M059J (cell line): ENCODE measurements at places on chromosomes 7 and 10. TPM values are rescaled to one million over a fixed set of nuclear protein-coding genes. Genes with fewer than 3 reads are reported as not detected.

DNA sequence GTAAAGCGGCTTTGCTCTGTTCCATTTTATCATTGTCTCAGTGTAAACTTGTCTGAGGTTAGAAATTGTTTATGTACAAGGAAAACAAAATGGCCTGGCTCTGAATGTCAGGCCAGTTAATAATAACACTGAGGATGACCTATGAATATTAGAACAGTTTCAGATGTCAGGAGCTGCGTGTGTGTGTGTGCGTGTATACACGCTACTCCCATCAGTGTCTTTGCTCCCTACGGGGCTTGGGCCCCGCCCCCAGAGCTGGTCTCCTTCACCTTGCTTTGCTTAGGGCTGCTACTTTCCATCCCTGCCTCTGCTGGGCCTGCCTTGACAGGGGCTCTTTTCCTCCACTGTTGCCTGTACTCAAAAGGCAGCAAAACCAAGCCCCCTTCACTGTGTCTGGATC, 142.3 kb upstream of the BET1 start:
- peak; percentile 49 for DNase-seq

GRCh38 chr10:65793738-65794425, 1132.0 kb upstream of the LRRTM3 start:
- DNase-seq = no peak

DNA sequence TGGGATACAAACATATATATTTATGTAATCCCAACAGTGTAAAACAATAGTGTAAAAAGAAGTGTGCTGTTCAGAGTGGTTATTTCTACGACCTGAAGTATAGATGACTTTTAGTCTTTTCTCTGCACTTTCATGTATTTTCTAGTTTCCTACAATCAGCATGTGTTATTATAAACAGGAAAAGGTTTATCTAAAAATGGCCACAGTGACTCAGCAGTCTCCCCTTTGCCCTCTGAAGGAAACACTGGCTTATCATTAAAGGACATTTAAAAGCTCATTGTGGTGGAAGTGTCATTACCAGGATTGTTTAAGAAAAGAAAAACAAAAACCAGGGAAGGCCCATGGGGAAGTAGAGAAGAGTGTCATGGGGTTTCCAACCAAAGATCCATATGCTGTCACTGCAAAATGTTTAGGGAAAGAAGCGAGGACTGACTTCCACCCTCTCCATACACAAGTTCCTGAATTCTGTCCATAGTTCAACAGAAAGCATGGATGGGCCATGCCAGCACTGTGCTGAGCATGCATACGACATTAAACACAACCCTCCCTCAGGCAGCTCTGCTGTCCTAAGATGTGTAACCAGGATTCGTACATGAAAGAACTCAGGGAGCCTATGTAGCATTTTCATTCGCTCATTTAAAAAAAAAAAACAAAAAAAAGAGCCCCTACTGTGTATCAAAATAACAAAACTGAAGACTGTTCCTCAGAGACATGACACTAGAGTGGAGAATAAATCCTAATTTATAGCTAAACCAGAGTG, 10.2 kb downstream of the CYREN start:
- peak; percentile 82 for DNase-seq

DNA sequence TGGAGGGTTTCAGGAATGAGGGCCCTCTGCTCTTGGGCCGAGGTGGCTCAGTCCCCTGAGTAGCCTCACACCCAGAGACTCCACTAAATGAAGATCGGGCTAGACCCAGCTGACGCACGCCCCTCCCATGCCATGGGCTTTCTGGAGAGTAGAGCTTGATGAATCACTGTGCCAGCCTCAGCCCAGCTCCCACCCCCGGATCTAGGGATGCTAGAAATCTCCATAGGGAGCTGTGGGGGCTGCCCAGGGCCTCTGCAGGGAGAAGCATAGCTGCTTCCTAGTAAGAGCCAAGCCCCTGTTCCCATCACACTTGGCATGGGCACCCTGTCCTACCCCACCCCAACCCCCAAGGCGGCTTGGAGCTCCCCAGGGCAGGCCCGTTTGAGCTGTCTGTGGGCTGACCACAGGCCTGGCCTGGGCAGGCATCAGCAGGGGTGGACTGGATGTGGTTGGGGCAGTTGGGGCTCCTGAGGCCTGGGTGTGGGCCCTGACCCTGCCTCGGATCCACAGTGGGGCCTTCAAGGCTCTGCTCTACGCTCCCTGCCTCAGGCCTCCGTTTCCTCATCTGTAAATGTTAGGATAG, 121.2 kb downstream of the ZMIZ1 start:
- DNase-seq = peak; percentile 90

DNA sequence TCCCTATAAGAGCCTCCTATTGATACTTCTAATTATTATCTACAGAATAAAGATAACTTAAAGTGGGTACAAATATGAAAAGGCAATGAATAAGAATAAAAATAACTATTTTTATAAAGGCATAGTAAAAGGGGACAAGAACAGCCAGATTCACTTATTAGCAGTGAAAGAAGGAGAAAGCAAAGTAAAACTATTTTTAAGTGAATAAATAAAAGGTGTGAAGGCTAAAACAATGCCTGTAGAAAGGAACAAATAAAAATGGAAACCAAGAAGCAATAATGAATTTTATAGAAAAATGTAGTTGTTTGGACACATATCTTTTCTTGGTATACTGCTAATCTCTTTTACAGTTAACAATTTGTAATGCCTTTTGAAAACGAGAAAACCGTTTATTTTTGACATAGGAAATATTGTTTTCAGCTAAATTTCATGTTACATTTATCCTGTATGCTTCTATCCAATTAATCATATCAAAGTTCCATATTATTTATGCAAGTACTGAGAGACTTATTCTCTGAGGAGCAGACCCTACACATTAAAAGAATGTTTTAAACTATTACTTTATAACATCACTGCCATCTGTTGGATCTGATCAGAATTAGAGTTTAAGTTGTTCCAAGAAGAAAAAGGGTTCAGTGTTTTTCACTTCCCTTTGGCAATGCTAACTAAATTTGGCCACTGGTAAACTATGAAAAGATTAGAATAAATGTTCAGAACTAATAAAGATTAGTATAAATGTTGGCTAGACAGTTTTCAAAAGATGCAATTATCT, 59.1 kb downstream of the ARMC3 start:
- DNase-seq = peak; percentile 25

- DNase-seq = no peak
Observed at GRCh38 chr10:91238191-91238590, 17.7 kb downstream of the PCGF5 start.

DNA sequence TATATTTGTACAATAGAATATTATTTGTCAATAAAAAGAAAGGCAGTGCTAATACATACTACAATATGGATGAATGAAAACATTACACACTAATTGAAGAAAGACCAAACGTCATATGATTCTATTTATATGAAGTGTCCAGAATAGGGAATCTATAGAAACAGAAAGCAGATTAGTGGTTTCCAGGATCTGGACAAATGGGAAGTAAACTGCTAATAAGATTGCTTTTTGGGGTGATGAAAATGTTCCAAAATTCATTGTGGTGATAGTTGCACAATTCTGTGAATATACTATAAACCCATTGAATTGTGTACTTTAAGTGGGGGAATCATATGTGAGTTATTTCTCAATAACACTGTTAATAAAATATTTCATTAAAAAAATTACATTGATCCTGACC, 78.2 kb upstream of the IFRD1 start:
- DNase-seq = no peak

GRCh38 chr7:103113164-103113563, 35.7 kb downstream of the NAPEPLD start:
- DNase-seq = peak; percentile 98

- DNase-seq = peak; percentile 67
Observed at GRCh38 chr10:76398043-76398710, 966.8 kb downstream of the LRMDA start.

DNA sequence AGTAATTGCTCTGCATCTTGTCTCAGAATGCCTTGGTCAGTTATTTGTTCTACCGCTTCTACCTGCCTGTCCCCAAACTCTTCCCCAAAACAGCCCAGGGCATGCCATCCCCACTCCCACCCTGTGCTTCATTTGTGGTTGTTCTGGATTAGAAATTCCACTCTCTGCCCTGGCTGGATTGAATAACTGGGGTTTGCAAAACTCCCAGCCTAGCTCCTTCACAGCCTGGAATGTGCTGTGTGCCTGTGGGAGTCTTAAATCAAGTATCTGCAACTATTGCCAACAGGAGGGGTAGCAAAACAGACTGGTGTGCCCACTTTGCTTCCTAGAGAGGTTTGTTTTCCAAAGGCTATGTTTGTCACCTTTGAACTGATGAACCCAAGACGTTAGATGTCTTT, 24.2 kb downstream of the TSPAN15 start:
- DNase-seq = peak; percentile 48

GRCh38 chr7:26378016-26378415, 86.4 kb downstream of the SNX10 start:
- no peak for DNase-seq

DNA sequence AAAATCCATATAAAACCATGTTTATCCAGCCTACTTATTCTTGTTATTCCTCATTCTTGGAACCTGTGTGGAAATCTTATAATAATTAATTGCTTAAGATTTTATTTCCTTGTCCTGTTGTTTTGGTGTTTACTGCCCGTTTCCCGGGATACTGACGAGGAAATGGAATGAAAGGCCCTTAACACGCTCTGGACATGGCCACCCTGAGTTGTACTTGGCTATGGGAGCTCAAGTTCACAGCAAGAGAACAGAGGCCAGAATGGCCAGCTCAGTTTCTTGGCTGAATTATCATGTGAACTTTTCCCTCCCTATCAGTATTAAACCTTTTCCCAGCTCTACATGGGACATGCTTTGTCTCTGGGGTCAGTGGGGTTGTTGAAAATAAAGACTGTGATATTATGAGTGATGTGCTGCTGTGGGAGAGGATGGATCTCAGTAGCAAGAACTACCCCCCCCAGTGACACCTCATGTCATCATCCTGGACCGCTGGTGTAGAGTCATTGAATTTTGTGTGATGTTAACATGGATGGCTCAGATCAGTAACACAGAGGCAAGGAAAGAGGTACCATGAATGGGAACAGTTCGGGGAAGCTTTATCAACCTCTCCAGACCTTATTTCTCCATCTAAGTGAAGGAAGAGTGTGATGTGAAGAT, 87.0 kb upstream of the IGFBP3 start:
- no peak for DNase-seq

- peak; percentile 87 for DNase-seq
Observed at GRCh38 chr7:131629217-131629882, 72.9 kb upstream of the PODXL start.

DNA sequence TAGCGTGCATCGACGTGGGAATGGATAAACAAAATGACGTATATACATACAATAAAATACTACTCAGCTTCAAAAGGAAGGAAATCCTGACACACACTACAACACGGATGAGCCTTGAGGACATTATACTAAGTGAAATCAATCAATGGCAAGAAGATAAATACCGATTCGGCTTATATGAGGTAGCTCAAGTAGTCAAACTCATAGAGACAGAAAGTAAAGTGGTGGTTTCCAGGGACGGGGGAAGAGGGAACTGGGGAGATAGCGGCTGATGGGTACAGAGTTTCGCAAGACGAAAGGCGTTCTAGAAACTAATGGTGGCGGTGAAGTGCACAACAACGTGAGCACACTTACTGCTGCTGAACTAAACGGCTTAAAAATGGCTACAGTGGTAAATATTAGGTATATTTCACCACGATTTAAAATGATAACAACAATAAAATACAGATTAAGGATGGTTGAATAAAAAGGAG, 516.7 kb downstream of the PARD3 start:
- DNase-seq = no peak

The RADIL gene
- total RNA-seq = not detected in 2 replicates

The FAM25C gene
- total RNA-seq = not detected in 2 replicates

The POLD2 gene
- 85.3 and 127 TPM in 2 replicates for total RNA-seq

The IFIT1B gene
- total RNA-seq = 0.37 and 0.76 TPM in 2 replicates

The IL2RA gene
- total RNA-seq = not detected in 2 replicates

The OR2A1 gene
- 0.05 TPM in 1 of 2 replicates, not detected in the other for total RNA-seq

The COL17A1 gene
- 2.9 and 3.2 TPM in 2 replicates for total RNA-seq

The UPK3BL1 gene
- 4.0 and 6.2 TPM in 2 replicates for total RNA-seq

The UCN3 gene
- not detected in 2 replicates for total RNA-seq

The GPR15LG gene
- total RNA-seq = not detected in 2 replicates
